Activated T-cell treated with anti-CD3 and anti-CD28 coated beads for 1 hour (primary cell): ENCODE measurements at places on chromosomes 13 and 19.

DNA sequence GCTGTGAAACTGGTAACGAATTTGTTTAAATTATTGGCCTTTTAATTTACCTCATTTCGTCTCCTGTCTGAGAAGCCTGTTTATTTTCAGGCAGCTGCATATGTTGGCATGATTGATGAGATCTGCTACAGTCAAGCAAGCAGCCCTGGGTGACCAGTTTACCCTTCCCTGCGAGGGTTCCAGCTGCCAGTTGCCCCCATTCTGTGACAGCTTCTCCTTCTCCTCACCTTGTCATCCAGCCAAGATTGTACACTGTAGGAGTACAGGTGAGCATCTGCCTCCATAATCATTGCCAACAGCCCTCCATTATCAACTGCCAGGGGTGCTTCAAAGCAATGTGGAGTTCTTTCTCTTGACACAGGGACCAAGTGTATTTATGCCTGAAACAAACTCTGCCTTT, 1979.9 kb upstream of the PRR20A start:
- DNase-seq = no peak

GRCh38 chr19:44571830-44572580, 41.4 kb upstream of the IGSF23 start:
- DNase-seq = no peak

- DNase-seq = no peak
Measured at GRCh38 chr19:32881766-32882165, 12.2 kb upstream of the SLC7A9 start.

- no peak for DNase-seq
Measured at GRCh38 chr13:106492588-106493475, 42.6 kb downstream of the EFNB2 start.

DNA sequence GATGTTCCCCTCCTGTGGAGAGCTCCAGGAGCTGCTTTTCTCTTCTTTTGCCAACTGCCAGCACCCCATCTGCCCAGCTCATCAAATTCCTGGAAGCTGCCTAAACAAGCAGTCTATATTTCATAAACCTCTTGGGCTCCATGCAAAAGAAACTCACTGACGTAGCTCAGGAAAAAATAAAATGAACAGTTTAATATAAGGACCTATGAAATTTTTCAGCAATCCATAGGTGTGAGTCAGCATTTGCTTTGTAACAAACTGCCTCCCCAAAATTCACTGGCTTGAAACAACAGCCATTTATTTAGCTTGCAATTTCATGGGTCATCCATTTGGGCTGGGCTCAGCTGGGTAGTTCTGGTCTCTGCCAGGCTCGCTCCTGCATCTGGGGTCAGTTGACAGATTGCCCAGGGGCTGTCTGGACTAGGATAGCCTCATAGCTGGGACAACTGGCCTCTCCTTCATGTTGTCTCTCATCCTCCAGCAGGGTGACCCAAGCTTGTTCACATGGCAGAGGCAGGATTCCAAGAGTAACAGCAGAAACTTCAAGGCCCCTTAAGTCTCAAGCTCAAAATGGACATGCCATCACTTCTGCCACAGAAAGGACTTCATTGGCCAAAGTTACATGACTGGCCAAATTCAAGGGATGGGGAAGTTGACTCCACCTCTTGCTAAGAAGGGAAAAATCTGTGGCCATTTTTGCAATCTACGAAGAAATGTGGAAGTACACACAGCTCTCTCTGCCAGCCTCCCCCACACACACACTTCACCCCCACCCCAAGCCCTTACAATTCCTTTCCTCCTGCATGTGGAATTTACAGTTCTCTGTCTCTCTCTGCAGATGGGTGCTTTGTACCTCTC, 7.9 kb upstream of the PVR start:
- DNase-seq = no peak

- no peak for DNase-seq
Measured at GRCh38 chr13:95284436-95284835, 16.8 kb downstream of the ABCC4 start.

DNA sequence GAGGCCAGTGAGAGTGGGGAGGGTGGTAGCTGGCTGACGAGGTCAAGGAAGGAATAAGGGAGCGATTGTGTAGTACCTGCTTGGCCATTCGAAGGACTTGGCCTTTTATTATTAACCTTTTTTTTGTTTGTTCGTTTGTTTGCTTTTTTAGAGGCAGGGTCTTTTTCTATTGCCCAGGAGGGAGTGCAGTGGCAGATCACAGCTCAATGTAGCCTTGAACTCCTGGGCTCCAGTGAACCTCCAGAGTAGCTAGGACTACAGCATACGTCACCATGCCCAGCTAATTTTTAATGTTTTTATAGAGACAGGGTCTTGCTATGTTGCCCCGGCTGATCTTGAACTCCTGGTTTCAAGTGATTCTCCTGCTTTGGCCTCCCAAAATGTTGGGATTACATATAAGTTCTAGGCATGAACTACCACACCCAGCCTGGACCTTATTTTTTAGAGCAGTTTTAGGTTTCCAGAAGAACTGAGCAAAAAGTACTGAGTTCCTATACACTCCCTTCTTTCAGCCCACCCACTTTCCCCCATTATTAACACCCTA, 25.5 kb downstream of the ARHGEF7 start:
- no peak for DNase-seq

DNA sequence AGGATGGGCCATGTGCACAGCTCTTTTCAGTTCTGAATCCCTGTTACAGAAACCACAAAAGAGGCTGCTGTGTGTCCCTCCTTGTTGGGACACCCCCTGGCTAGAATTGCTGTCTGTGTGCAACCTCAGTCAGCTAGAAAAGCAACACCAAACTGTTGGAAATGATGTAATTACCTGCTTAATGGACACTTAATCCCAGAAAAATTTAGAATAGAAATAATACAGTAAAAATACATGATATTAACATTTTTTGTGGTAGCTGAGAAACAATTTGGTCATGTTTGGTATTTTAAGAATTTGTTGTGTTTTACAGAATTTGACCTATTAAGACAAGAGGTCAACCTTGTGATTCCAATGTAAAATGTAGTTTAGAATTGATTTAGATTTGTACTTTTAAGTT, 46.8 kb downstream of the FAM124A start:
- DNase-seq = no peak

DNA sequence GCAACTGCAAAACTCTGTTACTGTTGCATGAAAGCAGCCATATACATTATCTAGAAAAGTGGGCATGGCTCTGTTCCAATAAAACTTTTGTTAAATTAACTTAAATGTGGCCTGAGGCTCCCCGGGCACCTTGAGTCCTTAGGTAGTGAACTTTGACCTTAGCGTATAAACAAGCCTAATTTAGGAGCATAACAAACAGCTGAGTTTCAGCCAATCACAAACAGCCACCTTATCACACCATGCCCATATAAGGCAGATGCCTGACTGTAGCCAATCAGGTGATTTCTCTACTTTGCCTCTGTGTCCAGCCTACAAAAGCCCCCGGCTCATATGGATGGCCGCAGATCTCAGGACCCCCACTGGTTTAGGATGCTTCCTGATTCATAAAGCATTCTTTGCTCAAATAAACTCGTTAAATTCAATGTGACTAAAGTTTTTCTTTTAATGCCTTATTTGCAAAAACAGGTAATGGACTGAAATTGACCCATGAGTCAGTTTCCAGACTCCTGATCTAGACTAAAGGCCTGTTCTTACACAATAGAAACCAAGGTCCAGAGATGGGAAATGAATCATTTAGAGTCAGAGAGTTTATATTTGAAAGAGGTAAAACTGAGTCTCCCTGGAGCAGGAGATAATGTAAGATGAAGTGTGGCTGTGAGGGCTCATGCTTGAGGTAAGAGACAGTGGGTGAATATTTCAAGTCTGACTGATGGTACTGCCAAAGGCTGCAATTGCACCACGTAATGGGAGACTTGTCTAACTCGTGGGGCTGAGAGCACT, 130.2 kb downstream of the FGF9 start:
- no peak for DNase-seq
